DND-41 (cell line): ENCODE measurements at places on chromosomes 6 and 20.

- no peak for DNase-seq
These were observed 76.8 kb downstream of the PRDM1 start for GRCh38 chr6:106162921-106163320.

GRCh38 chr6:113529196-113529595 is 327.9 kb upstream of the MARCKS start:
- DNase-seq = no peak

DNA sequence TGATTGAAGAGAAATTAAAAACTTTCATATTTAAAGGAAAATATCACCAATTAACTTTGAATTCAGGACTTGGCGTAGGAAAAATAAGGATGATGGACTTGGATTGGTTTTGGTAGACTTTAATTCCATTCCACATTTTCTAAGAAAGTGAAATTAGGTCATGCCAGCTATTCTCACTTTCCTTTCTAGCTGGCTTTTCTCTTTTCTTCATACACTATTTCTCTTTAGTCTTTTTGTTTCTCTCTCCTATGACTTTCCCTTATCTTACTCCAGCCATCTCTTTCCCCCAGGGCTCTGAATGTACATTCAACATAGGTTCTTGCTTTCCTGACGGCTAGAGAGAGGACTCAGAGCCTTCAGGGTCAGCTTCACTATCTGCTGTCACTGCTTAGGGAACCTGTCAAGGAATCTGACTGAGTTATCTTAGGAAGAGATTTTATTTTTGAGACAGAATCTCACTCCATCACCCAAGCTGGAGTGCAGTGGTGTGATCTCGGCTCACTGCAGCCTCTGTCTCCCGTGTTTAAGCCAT is 61.4 kb upstream of the MCM9 start:
- DNase-seq = no peak

DNA sequence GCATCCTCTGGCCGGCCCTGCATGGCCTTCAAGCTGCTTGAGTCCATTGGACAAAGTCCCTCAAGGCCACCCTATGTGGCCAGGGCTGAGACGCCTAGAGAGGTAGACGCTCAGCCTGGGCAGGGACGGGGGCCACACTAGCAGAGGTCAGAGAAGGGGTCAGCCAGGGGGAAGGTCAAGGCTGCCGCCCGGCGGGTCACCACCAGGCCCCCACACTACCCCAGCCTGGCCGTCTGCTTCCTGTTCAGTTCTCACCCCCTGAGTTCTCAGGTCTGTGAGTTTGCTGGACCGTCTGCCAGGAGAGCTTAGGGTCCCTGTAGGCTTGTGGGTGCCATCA is 37.3 kb downstream of the NTSR1 start:
- no peak for DNase-seq

DNA sequence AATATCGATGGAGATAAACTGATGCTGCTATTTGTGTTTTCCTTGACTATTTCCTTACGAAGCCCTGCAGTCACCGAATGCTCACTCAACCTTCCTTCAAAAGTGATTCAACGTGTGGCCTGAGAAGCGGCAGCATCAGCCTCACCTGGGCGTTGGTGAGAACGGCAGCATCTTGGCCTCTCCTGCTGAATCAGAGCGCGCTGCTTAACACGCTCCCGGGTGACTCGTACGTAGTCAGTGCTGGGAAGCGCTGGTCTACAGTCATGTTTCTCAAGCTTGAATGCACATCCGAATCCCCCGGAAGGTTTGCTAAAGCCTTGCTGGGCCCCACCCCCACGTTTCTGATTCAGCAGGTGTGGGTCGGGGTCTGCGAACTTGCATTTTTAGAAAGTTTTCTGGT is 214.1 kb upstream of the RREB1 start:
- DNase-seq = no peak

DNA sequence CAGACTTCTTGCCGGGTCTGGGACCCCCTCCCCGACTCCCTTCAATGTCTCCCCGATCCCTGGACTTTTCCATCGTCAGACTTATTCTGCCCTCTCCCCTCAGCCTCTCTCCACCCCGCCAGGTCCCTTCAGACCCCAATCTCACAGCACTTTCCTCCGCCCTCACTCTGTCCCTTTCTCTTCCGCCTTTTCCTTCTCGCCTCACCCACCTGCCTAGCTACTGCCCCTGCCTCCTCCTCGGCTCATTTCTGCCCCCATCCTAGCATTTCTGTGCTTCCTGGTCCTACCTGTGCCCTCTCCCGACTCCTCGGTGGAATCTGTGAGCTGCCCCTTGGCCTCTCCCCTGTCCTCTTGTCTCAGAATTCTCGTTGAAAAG is 616 bp downstream of the CHMP4B start:
- peak; percentile 50 for DNase-seq

DNA sequence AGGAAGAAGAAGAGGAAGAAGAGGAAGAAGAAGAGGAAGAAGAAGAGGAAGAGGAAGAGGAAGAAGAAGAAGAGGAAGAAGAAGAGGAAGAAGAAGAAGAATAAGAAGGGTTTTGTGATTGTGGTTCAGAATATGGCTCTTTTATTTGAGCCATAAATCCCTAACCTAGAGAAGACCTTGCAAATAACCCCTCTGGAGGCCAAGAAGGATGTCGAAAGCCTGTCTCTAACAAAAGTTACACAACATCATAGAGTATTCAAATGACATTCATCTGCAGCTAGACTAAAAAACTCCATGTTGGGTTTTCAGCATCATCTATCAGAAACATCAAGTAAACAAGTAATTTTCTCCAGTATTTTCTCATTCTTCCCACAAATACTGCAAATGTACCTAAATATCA is 100.9 kb downstream of the RNASET2 start:
- DNase-seq = no peak

DNA sequence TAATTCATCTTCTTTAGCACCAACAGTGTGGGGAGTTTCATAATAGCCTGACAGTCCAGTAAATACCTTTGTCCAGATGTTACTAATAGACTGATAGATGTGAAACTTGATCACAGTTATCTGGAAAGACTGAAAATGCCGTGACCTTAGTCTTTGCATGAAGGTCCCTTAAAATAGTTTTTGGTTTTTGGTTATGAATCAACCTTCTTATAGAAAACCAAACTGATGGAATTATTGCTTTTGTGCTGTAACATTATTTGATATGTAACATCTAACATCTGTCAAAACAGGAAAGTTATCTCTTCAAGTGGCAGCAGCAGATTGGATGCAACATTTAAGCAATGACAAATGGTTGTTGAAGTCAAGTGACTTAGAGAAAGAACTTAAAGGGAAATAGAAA is 190.4 kb downstream of the DOK5 start:
- DNase-seq = no peak

- DNase-seq = no peak
These were observed 154.8 kb upstream of the SLC35B3 start for GRCh38 chr6:8589941-8590729.

GRCh38 chr20:19996917-19997316 is 20.2 kb upstream of the NAA20 start:
- no peak for DNase-seq

DNA sequence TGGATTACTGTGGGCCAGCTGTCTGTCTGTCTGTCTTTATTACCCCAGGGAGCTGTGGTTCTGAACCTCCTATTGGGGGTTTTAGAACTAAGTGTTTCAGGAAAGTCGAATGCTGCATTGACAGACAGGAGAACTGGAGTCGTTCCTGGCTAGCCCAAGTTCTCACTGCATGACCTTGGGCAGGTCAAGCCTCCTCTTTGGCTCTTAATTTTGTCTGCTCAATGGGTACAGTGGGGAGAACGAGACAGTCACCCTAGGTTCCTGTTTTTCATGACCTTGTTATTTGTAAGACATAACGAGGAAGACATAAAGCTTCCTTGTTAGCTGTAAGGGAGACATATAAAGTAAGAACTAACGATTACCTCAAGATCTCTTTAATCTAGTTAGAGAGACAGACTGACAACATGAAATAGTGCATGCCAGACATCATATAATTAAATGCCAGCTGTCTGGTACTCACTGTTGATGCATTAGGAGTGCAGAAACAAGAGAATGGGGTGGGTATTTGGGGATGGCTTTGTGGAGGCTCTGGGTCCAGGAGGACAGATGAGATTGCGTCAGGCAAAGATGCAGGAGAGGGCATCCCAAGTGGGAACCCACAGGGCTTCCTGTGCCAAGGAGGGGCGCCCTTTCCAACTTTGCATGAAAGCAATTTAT is 3.7 kb upstream of the CCDC167 start:
- DNase-seq = no peak

DNA sequence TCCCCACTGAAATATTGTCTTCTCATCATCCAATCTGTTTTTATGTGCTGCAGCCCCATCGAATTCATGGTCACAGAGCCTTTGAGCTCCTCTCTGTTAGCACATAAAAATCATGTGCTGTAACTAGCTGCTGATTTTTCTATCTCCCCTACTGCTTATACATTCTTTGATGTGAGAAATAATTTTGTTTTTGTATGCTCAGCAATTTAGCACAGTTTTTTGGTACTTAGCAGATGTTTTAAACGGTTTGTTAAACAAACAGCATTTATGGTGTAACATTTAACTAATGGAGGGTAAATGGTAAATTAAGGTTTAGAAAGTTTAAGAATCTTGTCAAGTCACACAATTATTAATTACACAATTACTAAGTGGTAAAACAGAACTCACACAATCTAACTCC is 131.8 kb upstream of the C6orf118 start:
- DNase-seq = no peak

DNA sequence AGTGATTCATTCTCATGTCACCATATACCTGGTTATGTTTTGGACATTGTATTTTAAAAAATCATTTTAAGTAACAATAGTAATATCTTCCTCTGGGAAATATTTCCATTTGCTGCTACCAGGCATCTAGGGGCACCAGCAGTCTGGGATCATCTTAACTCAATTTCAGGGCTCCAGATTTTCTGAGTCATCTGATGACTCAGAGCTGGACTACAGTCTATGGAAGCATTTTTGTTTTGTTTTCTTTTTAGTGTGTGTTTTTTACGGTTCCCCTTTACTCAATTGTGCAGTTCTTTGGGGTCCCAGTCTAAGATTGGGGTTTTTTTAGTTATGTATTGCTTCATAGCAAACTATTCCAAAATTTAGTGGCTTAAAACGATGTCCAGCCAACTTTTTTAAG is 5.7 kb upstream of the FKBP5 start:
- DNase-seq = no peak
